ENCODE measurements at places on chromosomes 11 and 22.
A peak's percentile ranks its signal among the peaks of the same experiment; 100 is the strongest.

- no peak for DNase-seq
Measured at GRCh38 chr11:64078284-64078683, 42.6 kb downstream of the FLRT1 start.

GRCh38 chr11:27429761-27430393 is 42.7 kb downstream of the LGR4 start:
- no peak for DNase-seq

DNA sequence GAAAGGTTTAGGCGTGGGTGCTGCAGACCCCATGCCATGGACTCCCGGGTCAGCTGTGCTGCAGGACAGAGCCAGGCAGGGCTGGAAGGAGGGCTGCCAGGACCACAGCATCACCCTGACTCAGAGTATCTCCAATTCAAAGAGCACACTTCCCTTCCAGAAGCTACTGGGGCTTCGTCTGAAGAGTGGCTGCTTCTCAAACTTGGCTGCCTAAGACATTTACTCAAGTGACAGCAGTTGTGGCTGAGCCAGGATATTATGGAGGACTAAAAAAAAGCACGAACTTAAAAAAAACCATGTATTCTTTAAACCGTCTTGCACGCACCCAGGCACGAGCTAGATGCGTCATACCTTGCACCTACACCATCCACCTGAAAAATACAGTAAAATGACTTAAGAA is 13.0 kb upstream of the BID start:
- DNase-seq = no peak

DNA sequence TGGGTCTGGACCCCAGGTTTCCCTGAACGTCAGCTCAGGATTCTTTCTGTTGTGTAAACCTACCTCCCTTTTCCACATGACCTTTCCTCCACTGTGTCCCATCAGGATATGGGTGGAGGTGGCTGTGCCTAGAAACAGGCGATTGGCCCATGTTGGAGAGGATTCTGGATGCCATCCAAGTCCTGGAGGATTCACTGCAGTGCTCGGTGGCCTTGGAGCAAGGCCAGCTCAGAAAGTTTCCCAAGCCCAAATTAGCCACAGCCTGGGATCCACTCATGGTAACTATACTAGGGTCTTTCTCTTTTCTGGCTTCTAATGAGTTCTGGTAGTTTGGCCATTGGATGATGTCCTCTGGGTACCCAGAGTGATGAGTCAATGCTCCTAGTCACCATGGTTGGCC is 141.6 kb downstream of the SNX19 start:
- no peak for DNase-seq

DNA sequence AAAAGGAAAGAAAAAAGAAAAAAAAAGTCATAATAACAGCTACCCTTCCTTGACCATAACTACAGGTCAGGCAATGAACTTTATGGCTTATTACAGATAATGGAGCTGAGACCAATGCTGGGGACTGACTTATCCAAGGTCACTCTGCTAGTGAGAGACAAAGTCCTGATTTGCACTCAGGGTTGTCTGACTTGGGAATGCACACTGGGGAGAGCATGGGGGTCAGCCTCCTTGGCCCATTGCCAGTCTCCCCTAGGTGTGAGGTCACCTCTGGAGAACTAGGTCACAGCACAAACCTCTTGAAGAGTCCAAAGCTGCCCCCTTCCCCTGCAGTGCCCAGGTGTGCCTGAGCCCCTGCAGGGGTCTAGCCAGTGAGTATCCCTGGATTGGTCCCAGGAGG is 5.3 kb upstream of the CDC42EP1 start:
- no peak for DNase-seq

- no peak for DNase-seq
Measured at GRCh38 chr11:55401011-55401410, 33.2 kb downstream of the OR4A15 start.

DNA sequence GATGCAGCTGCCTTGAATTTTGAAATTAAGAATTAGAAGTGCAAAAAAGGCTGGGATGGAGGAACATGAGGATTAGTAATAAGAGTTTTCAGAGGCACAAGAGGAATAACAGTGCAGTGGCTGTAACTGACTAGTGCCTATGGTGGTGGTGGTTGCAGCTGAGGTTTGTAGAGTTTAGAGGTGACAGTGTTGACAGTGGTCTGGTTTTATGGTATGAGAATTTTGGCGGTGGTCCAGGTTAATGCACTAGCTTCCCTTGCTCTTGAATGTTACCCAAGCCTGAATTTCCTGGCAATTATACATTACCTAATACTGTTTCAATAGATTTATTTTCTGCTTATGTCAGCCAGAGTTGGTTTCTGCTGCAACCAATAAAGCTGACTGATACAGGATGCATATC is 112.8 kb upstream of the C11orf87 start:
- DNase-seq = peak; percentile 91

- no peak for DNase-seq
Measured at GRCh38 chr22:23121000-23121421, 20.8 kb downstream of the RSPH14 start.

GRCh38 chr11:125489166-125489565 is 6.9 kb downstream of the FEZ1 start:
- no peak for DNase-seq

DNA sequence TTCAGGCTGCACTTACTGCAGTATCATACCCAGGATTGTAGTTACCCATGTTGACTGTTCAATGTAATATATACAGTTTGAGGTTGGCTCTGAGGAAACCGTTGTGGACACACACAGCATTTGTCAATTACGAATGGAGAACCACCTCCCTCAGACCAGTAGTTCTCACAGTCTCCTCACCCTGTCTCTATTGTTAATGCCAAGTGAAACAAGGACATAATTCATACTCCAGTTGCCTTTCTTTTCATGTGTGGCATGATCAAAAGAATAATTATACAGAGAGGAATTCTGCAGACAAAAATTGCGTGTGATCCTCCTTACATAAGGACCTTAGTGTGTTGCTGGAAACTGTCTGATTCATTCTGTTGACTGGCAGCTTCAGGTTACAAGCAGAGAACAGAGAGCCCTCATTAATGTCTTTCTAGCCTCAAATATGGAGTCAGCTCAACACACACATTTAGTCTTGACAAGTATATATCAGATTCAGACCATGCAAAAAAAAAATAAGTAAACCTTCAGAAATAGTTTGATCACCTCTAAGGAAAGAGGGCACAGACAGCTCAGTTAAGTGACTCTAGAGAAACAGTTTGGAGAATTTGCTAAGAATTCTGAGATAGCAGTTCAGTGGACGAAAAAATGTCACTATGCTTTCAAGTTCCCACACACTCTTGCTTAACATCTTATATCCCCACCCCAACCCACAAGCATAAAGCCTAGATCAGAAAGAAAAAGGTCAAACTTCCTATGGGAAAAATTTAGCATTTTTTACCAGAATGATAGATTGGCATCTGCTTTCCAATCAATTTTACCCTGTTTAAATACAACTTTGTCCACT is 96.1 kb downstream of the MAML2 start:
- DNase-seq = no peak

DNA sequence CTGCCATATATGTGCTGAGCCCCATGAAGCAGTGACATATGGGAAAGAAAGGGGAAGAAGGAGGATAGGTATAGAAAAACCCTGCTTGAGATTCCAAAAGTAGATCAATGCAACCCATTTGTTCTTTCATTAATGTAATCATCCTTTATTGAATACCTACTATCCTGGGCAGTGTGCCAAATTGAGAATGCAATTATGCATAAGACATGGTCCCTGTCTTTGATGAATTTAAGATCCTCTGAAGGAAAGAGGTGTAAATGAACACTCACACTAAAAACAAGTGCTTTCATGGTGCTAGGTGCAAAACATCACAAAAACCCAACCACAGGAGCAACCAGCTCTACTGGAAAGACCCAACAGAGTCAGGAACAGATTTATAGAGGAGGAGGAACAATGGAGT is 29.7 kb downstream of the FLI1 start:
- DNase-seq = no peak

GRCh38 chr11:40513281-40513680 is 946.2 kb downstream of the LRRC4C start:
- DNase-seq = no peak

- no peak for DNase-seq
Measured at GRCh38 chr11:78762105-78762504, 187.4 kb upstream of the NARS2 start.

- no peak for DNase-seq
Measured at GRCh38 chr22:20089977-20090729, 10.1 kb downstream of the DGCR8 start.

GRCh38 chr11:69554849-69555248 is 73.4 kb downstream of the LINC01488 start:
- no peak for DNase-seq

- DNase-seq = no peak
Measured at GRCh38 chr11:77661670-77662069, 24.1 kb upstream of the CLNS1A start.

Data from fibroblast of skin of left quadriceps (primary cell).